RWPE1 (cell line): ENCODE measurements at places on chromosomes 2 and 18.

DNA sequence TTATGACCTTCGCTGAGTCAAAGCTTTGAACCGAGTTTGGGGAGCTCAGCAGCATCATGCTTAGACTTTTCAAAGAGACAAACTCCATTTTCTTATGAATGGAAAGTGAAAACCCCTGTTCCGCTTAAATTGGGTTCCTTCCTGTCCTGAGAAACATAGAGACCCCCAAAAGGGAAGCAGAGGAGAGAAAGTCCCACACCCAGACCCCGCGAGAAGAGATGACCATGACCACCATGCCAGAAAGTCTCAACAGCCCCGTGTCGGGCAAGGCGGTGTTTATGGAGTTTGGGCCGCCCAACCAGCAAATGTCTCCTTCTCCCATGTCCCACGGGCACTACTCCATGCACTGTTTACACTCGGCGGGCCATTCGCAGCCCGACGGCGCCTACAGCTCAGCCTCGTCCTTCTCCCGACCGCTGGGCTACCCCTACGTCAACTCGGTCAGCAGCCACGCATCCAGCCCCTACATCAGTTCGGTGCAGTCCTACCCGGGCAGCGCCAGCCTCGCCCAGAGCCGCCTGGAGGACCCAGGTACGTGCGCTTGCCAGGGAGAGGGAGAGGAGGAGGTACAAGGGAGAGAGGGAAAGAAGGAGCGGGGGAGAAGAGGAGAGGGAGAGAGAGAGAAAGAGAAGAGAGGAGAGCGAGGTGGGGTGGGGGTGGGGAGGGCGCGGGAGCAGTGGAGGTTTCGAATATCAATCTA, at the start of gene DLX1:
Gene DLX1 (plus strand): TSS at position 48 of the 700 bp plus-strand sequence. CDS start 171 bp downstream, at position 219.
- DNase-seq: no peak

DNA sequence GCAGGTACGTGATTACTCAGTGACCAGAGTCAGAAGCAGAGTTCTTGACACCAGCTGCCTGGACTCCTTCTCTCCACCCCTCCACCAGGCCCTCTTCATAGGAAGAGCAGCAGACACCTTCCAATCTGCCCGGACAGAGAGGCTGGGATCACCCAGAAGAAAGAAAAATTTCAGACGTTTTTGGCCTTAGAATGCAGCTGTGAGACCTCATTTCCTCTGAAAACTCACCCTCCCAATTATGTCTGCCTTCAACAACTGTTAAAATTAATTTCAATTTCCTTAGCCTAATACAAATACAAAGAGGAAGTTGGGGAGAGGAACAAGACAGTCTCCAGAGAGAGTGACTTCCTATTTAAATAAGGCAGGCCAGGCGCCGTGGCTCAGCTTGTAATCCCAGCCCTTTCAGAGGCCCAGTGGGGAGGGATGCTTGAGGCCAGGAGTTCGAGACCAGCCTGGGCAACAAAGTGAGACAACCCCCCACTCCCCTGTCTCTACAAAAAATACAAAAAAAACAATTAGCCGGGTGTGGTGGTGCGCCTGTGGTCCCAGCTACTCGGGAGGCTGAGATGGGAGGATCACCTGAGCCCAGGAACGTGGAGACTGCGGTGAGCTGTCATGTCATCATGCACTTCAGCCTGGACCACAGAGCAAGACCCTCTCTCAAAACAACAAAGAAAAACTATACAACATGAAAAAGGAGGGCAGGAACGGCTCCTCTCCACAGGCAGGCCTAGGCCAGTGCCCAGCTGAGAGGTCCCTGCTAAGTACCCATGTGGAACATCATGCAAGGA, 1.6 kb downstream of the SLC66A2 start:
- DNase-seq: no peak

DNA sequence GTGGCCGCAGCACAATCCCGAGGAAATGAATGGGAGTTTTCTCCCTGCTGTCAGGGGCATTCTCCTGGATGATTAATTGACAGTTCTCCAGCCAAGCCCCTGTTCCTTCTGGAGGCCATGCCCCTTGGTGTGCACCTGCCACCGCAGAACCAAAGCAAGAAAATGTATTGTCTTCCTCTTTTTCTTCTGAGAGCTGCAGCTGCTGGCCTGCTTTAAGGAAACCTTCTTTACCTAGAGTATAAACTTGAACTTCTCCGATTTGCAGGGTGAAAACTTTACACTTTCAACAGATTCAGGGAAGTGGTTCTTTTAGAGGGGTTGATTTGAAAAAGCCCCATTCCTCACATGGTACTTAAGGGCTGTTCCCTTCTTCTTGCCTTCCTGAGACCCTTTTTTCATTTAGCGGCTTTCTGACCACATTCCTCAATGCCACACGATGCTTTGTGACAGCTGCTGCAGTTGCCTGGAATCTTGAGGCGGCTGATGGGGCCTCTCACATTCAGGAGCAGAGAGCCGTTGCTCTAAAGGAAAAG, 402.8 kb downstream of the TXNL1 start:
- no peak for DNase-seq

DNA sequence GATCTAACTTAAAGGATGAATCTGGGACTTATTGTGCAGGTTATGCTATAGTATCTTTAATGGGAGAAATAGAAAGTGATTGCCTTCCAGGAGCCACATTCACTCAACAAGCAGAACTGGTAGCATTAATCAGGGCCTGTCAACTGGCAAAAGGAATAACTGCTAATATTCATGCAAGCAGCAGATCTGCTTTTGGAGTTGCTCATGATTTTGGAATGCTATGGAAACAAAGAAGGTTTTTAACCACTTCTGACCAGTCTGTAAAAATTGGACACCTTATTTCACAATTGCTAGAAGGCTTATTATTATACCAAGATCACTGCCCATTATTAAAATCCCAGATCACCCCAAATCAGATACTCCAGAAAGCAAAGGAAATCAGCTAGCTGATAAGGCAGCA, 200.4 kb downstream of the MREG start:
- DNase-seq: peak; percentile 50

- no peak for DNase-seq
Measured at GRCh38 chr2:237883951-237884446, 24.6 kb downstream of the RAMP1 start.

DNA sequence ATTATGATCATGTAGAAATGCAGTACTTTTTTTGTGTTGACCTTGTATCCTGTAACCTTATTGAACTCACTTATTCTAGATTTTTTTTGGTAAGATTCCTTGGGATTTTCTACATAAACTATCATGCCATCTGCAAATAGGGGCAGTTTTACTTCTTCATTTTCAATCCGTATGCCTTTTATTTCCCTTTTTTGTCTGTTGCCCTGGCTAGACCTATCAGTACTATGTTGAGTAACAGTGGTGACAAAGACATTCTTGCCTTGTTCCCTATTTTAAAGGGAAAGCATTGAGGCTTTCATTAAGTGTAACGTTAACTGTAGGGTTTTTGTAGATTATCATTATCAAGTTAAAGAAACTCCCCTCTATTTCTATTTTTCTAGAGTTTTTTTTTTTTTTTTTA, 92.3 kb downstream of the LYPD1 start:
- DNase-seq: no peak

GRCh38 chr2:235053651-235054050, 101.8 kb downstream of the SH3BP4 start:
- no peak for DNase-seq

- no peak for DNase-seq
Measured at GRCh38 chr2:157480182-157480961, 36.5 kb upstream of the CYTIP start.

DNA sequence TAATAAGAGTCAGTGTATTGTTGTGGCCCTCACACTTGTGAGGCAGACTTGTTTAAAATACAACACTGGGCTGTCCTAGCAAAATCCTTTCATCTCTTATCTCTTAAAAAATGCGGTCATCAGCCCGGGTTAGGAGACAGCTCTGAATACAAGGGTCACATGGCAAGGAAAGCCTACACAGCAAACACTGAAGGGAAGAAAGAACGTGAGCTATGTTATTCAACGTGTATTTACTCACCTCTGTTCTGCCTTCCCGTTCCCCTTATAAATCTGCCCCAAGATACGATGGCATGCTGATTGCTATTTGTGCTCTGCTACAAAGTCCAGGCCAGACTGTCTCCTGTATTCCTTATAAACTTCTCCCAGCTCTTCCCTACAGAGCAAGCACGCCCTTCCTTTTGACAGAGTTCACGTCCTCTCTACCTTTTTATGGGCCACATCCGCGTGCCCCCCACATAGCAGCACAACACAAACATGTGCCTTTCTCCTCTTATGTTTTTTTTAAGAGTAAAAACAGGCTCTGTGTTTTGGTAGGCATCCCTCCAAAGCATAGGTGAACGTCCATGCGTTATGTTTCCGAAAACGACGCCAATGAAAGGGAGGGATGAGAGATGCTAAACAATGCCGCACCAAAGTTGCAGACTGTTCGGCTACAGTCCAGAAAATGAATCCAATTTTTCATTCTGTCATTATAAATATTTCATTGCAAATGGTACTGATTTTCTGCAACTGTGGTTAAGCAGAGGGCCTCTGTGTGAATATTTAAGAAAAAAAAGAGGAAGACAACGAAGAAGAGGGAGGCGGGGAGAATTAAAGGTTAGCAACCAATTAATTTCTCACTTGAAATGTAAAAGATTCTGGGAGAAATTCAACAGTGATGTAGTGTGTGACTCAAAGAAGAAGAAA, 274.7 kb downstream of the ZNF521 start:
- no peak for DNase-seq

DNA sequence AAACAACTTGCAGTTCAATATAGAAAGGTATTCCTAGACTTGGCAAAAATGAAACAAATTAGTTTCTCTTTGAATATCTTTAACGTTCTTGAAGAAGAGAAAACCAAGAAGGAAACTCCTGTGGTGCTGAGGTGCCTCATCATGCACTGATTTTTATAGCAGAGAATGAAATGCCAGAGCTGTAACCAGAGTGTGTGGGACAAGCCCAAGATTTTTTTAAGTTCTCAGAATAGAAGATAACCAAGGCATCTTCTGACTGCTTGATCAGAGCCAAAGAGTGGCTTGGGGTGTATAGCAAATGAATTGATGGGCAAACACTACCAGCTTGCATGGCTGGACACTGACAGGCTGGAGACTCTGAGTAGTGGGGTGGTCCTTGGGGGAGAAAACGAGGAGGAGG, 7.9 kb downstream of the FHOD3 start:
- no peak for DNase-seq

- DNase-seq: no peak
Measured at GRCh38 chr2:102663381-102663780, 44.0 kb downstream of the SLC9A2 start.

DNA sequence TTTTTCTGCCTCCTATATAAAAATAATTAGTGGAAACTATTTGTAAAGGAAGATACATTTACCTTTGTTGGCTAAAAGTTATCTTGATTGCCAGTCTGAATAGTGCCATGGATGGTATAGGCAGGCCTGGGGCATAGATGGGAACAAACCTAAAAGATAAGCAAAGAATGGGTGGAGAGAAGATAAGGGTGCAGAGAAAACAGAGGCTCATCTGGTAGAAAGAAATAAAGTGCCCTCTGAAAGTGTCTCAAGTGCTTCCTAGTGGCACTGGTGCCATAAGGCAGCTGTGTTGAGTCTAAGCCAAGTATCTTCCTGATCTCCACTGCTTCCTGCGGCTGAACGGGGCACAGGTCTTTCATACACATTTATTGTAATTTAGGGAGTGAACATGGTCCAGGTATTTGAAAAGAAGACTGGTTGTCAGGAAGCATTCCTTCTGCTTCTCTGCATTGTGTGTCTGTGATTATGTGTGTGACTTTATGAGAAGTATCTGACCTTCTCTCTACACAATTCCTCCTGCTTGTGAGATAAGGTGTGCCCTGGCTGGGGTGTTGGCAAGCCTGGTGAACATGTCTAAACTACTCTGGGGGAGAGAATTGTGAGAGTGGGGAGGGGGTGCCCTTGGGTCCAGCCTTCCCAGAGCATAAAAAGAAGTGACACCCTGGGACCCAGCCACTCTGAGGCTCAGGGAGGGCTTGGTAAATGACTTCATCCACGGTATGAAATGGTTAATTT, 280.5 kb downstream of the CAMKMT start:
- DNase-seq: no peak

GRCh38 chr2:224973112-224974016, 68.9 kb downstream of the DOCK10 start:
- no peak for DNase-seq

GRCh38 chr18:23682045-23682444, 7.2 kb upstream of the LAMA3 start:
- no peak for DNase-seq

DNA sequence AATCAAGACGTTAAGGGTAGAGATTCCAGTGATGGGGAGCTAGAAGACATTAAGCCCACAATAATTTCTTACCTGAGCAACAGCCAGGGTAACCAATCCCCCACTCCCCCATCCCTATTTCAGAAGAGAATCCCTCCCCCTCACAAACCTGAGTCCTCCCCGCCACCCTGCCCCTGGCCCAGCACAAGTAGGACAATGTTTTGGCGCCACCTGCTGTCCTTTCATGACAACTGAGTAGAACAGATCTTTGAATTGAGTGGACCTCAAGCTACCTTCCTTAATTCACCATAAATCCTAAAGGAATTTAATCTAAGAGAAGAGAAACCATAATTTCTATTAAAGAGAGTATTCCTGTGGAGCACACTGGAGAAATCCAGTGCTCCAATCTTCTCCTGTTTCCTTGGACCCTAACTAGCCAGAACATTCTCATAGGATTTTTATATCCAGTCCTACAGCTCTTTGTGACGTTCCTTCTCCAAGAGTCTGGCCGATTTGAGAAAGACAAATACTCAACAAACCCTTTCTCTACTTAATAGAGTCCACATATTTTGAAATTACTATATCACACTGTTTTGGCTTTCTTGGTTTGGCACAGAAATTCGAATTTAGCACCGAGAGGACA, 41.1 kb downstream of the NHEJ1 start:
- DNase-seq: peak; percentile 54

GRCh38 chr2:193743089-193743488, 1548.4 kb upstream of the TMEFF2 start:
- no peak for DNase-seq

DNA sequence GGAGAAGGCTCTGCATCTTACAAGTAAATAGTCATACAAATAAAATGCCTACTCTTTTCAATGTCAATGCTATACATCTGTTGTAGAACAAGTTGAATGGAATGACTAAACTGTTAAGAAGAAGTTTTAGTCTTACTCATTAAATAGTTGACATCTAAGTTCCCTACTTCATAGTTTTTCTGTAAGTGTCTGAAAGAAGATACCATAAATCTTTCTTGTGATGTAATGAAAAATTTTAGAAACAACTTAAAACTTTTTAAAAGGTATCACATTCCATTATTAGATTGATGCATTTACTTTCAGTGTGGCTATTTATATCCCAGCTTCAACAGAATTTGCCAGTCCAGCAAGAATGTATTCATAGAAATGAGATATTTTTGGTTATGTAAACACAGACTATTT, 185.2 kb upstream of the EPC2 start:
- no peak for DNase-seq

- no peak for DNase-seq
Measured at GRCh38 chr2:236341721-236342120, 77.5 kb upstream of the ASB18 start.
